ENCODE measurements at places on chromosomes 7 and 10. TPM values are rescaled to one million over a fixed set of nuclear protein-coding genes. Genes with fewer than 3 reads are reported as not detected.

The TMEM225B gene
- total RNA-seq: 0.17 TPM

The SUN3 gene
- not detected for total RNA-seq

The CCL26 gene
- 1.7 TPM for total RNA-seq

The LHPP gene
- total RNA-seq: 4.7 TPM

The ATOH7 gene
- total RNA-seq: not detected

The CFAP43 gene
- total RNA-seq: under 0.01 TPM

The LEP gene
- total RNA-seq: not detected

The TET1 gene
- total RNA-seq: 1.8 TPM

The GRM3 gene
- total RNA-seq: not detected

The AKR1C4 gene
- total RNA-seq: not detected
